Stromal cell of bone marrow (primary cell): ENCODE measurements at places on chromosomes 5 and 9.

DNA sequence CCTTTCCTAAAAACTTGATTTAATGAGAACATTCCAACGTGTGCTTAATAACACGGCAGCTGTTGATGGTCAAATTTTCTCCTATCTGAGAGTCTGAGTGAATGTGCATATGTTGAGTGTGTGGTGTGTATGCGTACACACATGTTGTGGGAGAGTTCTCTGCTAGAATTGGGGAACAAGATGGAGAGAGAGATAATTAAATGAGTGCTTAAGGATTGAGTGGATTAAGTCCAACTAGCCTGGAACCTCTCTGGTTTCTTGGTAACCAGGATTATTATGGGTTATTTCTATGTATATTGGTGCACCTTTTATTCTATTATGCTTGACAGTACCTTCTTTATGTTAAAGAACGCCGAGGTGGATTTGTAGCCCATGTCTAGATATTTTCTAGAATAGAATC, 36.4 kb upstream of the TNFAIP8 start:
- DNase-seq = no peak

DNA sequence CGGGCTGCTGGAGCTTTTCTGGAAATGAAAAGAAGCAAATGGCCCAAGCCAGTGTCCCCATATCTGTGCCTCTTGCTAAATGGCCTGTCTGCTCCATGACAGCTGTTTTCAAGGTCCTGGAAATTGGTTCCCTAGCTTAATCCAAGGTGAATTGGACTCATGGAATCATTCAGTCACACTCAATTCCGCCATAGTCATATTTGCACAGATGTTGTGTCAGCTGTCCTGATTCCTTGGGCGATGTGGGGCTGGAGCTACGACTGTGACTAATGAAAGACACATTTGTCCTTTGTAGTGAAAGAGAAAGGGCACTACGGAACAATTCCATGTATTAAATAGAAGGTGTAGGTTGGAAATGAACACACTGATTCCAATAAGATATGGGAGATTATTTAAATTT, 102.9 kb upstream of the MEGF10 start:
- no peak for DNase-seq

DNA sequence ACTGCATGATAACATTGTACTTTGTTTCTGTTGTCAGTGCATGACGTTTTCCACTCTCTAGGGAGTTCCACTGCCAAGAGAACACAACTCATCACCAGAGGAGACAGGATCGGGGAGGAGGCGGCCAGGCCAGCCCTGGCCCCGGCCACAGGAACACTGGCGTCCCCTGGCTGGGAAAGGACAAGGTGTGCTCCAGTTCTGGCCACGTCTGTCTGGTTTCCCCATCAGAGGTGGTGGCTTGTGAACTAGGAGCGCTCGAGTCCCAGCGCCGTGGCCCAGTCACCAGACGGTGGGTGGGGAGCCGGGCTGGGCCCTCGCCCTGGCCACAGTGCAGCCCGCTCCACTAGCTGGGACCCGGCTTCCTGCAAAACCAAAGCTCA, 211.9 kb upstream of the IRX4 start:
- no peak for DNase-seq

DNA sequence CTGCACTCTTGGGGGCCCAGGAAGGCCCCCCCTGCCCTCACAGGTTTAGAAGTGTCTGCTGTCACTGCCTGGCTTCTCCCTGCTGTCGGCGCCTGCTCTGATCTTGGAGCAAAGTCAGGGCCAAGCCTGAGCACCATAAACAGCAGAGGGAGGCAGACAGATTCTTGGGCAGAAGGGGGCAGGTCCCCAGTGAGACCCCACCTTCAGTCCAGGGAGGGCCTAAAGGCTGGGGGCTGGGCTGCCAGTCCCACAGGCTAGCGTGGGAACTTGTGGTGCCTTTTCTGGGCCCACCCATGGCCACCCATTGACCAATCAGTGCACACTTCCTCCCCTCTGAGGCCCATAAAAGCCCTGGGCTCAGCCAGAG, 124.0 kb downstream of the OLFM1 start:
- DNase-seq = no peak

- DNase-seq = no peak
Observed at GRCh38 chr9:11779971-11780370, 913.2 kb upstream of the TYRP1 start.

GRCh38 chr5:16067415-16067814, 112.2 kb downstream of the MARCHF11 start:
- DNase-seq = no peak

GRCh38 chr9:70080481-70081119, 37.0 kb downstream of the MAMDC2 start:
- peak; percentile 81 for DNase-seq

DNA sequence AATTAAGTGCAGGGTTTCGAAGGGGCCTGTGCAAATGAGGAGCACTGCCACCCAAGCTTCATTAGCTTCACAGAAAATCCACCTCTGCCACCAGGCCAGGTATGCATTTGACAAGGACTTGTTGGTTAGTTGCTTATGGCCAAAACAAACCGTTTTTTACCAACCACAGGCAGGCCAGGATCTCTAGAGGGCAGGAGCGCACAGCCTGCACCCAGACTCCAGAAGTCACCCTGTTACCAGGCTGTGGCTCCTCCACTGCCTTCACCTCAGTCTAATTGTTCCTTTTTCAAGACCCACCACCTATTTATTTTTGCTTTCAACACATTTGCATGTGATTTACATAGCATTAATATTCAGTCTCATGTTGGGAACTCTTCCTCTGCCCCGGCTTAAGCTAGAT, 78.3 kb upstream of the HSPA9 start:
- no peak for DNase-seq

DNA sequence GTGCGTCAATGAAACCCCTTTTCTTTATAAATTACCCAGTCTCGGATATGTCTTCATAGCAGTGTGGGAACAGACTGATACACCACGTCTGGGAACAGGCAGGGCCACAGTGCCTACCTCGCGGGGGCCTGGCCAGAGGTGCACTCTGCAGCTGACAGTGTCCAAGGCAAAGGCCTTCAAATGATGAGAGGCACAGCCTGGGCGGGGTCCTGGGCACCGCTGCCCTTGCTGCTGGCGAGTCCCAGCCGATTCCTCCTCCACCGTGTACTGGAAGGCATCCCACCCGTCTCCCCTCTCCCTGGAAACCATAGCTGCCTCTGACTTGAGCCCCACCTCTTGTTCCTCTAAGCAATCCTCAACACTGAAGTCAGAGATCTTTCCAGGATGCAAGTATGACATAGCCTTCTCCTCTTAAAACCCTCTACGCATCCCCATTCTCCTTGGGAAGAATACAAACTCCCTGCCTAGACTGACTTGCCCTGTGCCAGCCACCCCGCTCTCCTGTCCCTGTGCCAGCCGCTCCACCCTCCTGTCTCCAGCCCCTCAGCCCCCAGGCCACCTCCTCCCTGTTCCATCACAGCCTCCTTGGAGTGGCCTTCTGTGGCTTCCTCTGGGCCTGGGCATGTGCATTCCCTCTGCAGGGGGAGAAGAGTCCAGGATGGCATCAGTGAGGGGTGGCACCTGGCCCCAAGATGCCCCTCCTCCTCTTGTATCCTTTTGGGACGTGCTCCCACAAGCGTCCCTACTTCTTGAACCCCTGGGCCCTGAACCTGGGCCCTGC, 8.1 kb upstream of the COL5A1 start:
- DNase-seq = no peak

DNA sequence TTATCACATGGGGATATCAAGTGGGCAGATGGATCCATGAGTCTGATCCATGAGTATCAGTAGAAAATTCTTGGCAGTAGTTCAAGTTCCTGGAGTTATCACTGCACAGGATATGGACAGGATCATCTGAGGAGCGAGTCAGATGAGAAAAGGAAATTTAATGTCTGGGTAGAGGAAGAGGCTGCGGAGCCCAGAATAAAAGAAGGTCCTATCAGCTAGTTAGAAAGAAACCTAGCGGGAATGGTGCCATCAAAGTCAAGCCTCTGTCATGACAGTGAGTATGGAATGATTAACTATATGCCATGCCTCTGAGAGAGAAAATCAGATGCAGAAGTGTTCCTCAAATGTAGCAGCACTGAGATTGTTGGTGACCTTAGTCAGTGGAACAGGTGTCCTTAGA, 248.1 kb downstream of the PIK3R1 start:
- no peak for DNase-seq

GRCh38 chr5:173138707-173139106, 5.6 kb upstream of the BNIP1 start:
- no peak for DNase-seq

DNA sequence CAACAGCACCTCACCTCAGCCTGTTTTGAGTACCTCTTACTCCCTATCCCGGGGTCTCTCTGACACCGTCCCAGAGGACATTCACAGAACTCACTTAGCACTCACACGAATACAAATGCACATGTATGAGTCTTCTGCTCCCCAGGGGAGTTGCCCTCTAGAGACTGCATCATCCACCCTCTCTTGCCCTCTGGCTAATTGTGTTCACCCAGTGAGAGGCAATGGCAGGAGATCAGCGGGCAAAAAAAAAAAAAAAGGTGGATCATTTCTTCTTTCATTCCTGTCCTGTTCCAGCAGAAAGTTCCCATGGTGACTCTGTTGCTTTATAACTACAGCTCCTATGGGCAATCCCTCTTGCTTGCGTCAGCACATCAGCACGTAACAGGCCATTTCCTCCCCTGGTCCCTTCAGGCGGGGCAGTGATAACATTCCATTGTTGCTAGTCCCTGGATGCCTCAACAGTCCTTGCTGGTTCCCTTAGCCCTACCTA, 23.5 kb upstream of the SNX2 start:
- no peak for DNase-seq

DNA sequence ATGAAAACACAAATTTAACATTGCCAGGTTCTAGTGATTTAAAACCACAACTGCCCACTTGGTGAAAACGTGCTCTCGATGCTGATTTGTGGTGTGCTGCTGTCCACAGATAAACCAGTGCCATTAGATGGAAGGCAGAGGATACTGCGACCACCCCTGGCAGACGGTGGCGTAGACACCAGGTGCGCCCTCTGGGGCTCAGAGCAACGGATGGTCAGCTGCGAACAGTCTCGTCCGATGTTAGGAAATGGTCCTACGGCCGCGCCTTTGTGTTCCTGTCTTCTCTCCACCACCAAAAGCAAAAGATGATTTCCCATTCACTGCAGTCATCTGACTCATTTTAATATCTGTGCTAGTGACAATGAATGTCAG, 43.2 kb downstream of the UBE2QL1 start:
- DNase-seq = no peak

DNA sequence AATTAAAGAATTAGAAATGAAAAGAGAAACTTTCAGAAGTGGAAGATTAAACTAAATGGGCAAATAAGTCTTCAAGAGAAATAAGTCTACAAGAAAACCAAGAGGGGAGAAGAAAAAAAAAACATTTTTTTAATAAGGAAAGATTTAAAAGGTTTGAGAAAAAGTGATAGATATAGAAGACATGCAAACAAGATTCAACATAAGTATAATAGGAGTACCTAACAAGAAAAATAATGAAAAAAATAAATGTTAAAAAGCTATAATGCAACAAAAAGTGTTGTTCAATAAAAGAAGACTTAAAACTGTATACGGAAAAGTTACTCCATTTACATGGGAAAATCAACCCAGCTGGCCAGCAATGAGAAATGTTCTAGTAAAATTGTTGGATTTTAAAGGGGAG, 42.6 kb downstream of the PTPDC1 start:
- no peak for DNase-seq

- no peak for DNase-seq
Observed at GRCh38 chr9:92165484-92165883, 50.3 kb upstream of the SPTLC1 start.

- DNase-seq = no peak
Observed at GRCh38 chr5:124986667-124987066, 240.2 kb upstream of the ZNF608 start.

DNA sequence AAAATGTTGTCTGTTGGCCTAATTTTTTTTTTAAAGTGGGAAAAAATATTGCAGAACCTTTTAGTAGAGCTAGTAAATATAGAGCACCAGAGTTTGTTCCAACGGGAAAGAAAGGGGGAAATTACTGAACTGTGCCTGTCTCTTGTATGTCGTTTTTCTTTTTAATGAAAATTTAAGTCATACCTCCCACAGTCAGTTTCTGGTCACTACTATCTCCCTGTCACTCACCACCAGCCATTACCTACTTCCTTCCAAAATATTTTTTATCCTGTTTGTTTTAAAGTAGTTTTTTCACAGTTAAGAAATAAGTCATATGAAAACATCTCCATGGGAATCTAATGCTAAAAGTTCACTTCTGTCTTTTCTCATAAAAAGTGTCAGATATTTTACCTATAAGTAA, 21.3 kb downstream of the GPR151 start:
- DNase-seq = no peak

GRCh38 chr5:123478546-123478945, 33.4 kb upstream of the CSNK1G3 start:
- DNase-seq = no peak

- no peak for DNase-seq
Observed at GRCh38 chr9:135095470-135096407, 8.3 kb downstream of the OLFM1 start.

GRCh38 chr9:112772215-112772509, 21.6 kb downstream of the SNX30 start:
- no peak for DNase-seq

GRCh38 chr5:15501091-15501791, 1.3 kb downstream of the FBXL7 start:
- DNase-seq = no peak

- DNase-seq = no peak
Observed at GRCh38 chr5:79258801-79259200, 22.9 kb downstream of the JMY start.
